Stimulated activated CD8-positive, alpha-beta memory T cell treated with anti-CD3 and anti-CD28 coated beads, Interleukin-7, amount 100 ng/mL, for 24 hours (primary cell): ENCODE measurements at places on chromosomes 2 and 18.

DNA sequence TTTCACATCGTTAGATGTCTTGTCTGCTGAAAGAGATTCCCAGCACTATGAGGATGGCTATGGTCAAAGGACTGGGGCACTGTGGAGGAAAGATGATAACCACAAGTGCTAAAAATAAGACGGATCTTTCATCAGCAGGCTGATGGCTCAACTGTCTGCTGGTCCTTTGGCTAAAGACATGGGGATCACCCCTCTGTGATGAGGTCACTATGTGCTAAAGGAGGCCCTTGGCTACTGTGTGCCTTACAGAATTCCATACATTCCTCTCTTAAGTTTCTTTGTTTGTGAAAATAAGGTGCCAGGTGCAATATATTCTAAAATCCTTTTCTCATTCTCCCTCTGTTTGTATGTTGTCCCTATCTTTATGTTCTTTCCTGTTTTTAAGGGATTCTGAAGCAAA, 39.7 kb upstream of the LYPD6 start:
- no peak for DNase-seq

- no peak for DNase-seq
These were observed 24.2 kb upstream of the SDC1 start for GRCh38 chr2:20249170-20249569.

DNA sequence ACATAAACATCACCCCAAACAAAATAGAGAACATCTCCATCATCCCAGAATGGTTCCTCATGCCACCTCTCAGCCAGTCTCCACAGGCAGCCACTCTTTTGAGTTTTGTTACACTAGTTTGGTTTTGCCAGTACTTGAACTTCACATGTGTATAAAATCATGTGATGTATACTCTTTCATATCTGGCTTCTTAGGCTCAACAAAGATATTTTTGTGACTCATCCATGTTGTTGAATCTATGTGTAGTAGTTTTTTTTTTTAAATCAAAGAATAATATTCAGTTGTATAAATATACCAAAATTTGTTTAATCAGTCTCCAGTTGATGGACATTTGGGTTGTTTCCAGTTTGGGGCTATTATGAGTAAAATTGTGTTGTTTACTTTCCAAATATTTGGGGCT, 75.9 kb downstream of the PMS1 start:
- DNase-seq = no peak

DNA sequence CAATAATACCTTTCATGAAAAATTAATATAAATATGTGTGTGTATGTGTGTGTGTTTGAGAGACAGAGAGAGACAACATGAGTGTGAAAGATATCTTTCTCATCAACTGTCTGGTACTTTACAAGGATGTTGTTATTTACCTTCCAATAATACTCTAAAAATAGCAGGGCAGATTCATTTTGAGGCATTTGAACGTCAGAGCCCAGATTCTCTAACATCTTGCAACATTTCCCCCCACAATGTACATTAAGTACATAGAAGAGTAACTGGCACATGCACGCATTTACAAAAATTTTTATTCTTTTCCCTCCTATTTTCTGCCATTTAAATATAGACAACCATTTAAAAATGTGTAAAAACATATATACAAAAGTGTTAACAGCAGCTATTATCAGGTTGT, 100.9 kb downstream of the PID1 start:
- DNase-seq = no peak

- no peak for DNase-seq
These were observed 6.3 kb downstream of the RNPEPL1 start for GRCh38 chr2:240574386-240575100.

DNA sequence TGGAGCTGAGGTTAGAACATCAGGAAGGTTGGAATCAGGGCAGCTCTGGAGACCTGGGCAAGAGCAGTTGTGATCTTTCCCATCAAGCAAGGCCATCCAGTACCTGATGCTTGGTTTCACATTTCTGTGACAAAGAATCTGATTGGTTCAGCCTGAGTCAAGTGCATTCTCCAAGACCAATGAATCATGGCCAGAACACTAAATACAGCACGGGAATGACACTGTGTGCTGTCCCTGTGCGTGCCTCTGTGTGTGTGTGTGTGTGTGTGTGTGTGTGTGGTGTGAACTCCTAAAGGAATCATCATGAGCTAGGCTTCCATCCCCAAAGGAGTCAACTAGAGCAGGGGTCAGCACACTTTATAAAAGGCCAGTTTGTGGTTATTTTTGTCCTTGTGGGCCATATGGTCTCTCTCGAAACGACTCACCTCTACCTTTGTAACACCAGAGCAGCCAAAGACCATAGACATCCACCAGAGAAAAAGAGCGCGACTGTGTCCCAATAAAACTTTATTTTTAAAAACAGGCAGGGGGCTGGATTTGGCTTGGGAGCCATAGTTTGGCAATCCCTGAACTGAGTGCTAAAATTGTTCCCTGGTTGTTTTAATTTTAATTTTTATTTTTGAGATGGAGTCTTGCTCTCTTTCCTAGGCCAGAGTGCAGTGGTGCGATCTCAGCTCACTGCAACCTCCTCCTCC, 99.7 kb downstream of the INHBB start:
- no peak for DNase-seq

DNA sequence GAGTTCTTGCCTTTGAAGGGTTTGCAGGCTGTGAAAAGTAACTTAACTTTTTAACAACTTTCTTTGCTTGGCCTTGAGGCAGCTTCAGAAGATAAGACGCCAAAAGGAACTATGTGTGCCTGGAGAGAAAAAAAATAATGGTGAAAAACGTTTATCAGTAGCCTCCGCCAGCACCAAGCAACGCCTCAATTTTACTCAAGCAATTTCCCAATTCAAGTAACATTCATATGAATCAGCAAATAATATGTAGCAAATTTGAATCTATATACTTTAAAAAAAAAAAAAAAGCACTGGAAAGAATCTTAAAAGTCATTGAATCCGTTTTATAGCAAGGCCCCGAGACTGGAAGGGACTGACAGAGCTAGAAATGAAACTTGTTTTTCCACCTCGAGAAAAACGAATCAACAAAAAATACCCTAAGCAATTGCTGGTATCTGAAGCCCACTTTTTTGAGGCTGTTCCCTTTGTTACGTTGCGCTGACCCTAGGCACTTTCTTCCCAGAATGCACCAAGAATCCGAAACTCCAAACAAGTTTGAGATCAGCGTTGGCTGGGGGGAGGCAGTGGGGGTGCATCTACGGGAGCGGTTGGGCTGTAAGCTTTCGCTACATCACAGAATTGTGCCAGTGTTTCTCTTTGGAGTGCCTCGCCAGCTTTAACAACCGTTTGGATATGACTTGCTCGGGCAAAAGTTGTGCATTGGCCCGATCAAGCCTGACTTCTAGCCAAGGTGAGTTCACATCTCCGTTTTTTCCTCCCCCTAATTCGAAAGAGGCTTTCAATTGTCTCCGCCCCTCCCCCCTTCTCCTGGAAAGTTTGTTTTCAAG, 2.7 kb upstream of the TGIF1 start:
- DNase-seq = no peak

- DNase-seq = no peak
These were observed 350.6 kb downstream of the RND3 start for GRCh38 chr2:150136893-150137292.

GRCh38 chr2:37767046-37767445, 95.6 kb upstream of the CDC42EP3 start:
- no peak for DNase-seq
